ENCODE measurements at places on chromosomes 5 and 9. TPM values are rescaled to one million over a fixed set of nuclear protein-coding genes. Genes with fewer than 3 reads are reported as not detected.

The IFNE gene
- total RNA-seq, result not detected

DNA sequence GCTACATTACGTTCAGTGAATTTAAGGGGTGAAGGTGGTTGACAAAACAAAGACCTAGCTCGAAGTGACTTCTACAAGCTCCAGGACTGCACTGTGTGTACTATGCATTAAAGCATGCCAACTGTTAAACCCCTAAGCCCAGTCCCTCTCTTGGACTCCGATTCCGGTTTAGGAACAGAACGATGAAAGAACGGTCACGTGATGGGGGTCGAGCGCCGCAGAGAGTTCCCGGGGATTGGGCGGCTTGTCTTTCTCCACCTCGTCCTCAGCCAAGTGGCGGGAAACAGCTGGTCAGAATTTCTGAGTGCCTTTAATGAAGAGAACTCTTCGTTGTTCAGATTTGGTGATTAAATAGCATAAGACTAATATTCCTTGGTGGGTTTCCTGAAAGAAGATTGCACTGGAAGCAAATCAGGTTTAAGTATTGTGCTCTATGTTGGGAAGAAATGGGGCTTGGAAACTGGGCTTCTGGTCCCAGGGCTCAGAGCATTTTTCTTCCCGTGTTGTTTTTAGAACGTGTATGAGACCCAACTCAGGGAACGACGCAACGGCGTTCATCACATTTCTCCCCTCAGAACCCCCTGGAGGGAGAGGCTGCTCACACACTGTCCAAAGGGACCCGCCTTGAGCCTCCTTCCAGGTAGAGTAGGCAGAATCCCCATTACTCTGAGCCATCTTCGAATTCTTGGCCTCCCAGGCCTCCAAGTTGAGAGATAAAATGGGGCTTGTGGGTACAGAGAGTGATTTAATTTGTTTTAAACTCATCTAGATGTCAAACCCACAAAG is 25.3 kb downstream of the IRX2 start:
- no peak overlapping the region for H3K4me3 ChIP-seq
- H3K27ac ChIP-seq, result no peak overlapping the region
- H3K36me3 ChIP-seq, result no peaks in the 10 kb centered on the region
- peaks cover 5% of the 10 kb centered on the region for H3K4me1 ChIP-seq
- no peaks in the 10 kb centered on the region for H3K27me3 ChIP-seq

The IL7R gene
- total RNA-seq, result 0.54 TPM

- H3K36me3 ChIP-seq, result peaks cover 4% of the 10 kb centered on the region
- H3K27ac ChIP-seq, result peak overlapping the region; percentile 85
- H3K4me3 ChIP-seq, result no peak overlapping the region
- peaks cover 84% of the 10 kb centered on the region for H3K4me1 ChIP-seq
- DNase-seq, result no peak
- H3K27me3 ChIP-seq, result peaks cover 12% of the 10 kb centered on the region
Measured at GRCh38 chr5:142293486-142293885, 31.3 kb downstream of the SPRY4 start.

The RNF183 gene
- total RNA-seq, result not detected

DNA sequence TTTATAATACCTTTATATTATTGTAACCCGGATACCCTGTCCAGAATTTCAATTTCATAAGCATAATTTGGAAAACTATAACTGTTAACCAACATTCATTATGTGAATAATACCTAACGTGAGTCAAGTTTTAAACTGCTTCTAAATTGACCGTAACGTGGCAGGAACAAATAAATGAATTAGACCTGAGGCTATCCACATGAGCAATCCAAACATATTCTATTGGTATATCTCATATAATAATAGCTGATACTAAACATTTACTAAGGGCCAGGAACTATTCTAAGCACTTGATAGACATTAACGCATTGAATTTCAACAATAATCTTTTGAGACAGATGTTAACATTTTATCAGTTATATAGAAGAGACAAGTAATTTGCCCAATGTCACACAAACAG is 276.4 kb downstream of the MEF2C start:
- H3K4me1 ChIP-seq, result no peaks in the 10 kb centered on the region
- no peak overlapping the region for H3K27ac ChIP-seq
- DNase-seq, result no peak
- H3K27me3 ChIP-seq, result peaks cover 1% of the 10 kb centered on the region

The LRRTM2 gene
- total RNA-seq, result not detected

The ANKRD18B gene
- 0.41 TPM for total RNA-seq

All from endothelial cell (in vitro differentiated cells).